ENCODE measurements at places on chromosomes 11 and 22. TPM values are rescaled to one million over a fixed set of nuclear protein-coding genes. Genes with fewer than 3 reads are reported as not detected.

BLID gene
- not detected for total RNA-seq

DNA sequence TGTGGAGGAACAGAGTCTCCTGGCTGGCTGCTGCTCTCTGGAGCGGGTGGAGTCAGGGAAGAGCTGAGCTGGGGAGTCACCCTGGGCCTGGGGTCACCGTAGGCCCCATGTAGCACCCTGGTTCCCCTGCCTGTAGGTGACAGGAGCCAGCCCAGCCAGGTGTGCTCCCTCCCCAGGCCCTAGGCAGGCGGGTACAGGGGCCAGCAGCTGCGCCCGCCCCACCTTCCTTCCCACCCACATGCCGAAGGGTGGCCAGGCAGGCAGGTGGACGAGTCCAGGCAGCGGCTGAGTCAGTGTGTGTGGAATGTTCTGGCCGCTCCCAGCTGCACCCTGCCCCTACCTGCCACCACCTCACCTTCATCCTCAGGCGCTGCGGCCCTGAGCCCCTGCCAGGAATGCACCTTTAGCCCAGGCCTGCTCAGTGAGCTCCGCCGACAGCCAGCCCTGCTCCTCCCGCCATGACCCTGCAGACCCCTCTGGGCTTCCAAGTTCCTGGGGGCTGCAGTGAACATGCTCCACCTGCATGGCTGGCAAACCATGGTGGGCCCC lies 654 bp upstream of the SYT8 start:
- no peak for DNase-seq

DNA sequence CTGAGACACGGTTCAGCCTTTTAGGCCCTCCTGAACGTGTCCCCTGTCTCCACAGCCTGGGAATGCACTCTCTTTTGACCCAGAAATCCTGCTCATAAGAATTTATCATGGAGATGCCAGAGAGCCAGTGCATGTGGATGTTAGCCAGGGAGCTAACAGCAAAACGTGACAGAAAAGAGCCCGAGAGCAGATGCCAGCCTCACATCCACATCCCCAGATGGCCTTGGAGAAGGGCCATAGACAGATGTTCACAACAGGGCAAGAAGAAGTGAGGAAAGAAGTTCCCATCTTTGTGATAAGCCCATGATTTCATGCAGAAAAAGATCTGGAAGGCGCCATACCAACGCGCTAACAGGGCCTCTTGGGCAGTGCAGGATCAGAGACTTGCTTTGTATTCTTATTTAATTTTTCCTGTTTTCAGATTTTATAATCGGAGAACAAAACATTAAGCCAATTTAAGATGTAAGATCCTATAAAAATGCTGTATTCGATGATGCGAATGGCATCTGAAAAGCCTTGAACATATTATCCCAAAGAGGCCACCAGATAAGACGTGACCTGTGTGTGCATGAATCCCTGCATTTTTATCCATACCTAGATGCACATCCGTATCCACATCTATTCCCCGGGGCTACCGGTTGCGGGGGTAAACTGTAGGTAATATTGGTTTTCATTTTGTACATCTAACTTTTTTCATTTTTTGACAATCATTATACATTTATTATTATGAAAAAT lies 48.7 kb downstream of the IGLL5 start:
- no peak for DNase-seq

CHRM1 gene
- total RNA-seq = not detected

DNA sequence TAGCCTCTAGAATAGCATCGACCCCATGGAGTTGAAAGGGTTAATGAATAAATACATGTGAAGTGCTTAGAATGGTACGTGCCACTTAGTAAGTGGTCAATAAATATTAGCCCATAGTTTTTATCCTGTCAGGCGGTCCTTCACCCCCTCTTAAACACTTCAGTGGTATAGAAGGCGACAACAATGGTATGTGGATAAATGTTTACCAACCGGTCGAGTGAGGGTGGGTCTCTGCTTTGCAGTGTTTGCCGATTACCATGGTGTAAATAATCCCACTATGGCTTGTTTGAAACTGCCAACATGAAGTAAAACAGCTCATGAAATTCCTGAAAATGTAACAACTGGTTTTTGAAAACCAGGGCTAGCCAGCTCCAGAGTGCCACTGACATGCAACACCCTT lies 541.2 kb downstream of the BUD13 start:
- DNase-seq = no peak

DNA sequence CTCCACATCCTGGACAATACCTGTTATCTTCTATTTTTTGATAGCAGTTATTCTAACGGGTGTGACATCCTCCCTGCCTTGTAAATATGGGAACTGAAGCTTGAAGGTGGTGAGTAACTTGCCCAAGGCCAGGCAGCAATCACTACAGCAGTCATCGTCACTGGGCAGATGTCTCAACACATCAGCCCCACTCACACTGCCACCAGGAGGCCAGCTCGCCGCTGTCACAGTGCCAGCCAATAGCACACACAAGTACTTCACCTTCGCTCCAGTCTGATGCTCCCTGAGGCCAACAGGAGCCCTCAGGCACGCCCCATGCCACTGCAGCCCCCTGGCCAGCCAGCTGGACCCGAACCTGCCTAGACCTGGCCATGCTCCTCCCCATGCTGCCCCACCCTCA lies 4.9 kb upstream of the TTLL1 start:
- no peak for DNase-seq

TSGA10IP gene
- total RNA-seq = not detected

- DNase-seq = peak; percentile 39
These were observed 65.5 kb downstream of the ME3 start for GRCh38 chr11:86606836-86607481.

SSTR3 gene
- not detected for total RNA-seq

GRCh38 chr11:66293777-66294625 lies 2.3 kb downstream of the TMEM151A start:
- DNase-seq = no peak

TRIM6 gene
- total RNA-seq = 24.1 TPM

DNA sequence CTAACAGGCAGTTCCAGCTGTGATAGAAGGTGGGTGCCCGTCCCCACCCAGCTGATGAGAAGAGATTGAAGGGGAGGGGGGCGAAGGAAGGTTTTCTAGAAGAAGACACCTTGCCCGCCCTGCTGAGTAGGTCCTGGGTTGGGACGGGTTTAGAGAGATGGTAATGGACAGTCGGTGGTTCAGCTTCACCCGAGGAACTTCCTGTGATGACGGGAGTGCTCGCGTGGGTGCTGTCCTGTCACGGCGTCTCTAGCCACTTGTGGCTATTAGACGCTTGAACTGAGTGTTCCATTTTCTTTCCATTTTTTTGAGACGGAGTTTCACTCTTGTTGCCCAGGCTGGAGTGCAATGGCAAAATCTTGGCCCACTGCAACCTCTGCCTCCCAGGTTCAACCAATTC lies 27.6 kb upstream of the MGAT3 start:
- DNase-seq = no peak

DNA sequence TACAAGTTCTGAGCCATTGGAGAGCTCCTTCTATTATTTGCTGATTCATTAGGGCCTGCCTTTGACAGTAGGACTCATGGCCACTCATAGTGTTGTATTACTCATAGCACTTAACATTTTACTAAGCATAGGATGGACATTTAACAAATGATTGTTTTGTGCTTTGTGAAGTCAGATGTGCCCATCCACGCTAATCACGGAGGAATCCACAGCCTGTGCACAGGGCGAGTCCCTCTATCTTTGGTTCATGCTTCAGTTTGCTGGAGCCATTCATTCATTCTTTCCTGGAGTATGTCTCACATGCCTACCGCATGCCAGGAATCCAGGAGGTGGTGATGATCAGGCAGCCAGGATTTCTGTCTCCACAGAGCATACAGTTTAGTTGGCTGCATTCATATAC lies 254.1 kb downstream of the NTM start:
- no peak for DNase-seq

- DNase-seq = no peak
These were observed 11.9 kb upstream of the CSF2RB start for GRCh38 chr22:36901411-36902142.

Measured in SJSA1 (cell line).